ENCODE measurements at places on chromosomes 4 and X.

GRCh38 chr4:171639540-171639939, 173.7 kb upstream of the GALNTL6 start:
- DNase-seq = no peak

DNA sequence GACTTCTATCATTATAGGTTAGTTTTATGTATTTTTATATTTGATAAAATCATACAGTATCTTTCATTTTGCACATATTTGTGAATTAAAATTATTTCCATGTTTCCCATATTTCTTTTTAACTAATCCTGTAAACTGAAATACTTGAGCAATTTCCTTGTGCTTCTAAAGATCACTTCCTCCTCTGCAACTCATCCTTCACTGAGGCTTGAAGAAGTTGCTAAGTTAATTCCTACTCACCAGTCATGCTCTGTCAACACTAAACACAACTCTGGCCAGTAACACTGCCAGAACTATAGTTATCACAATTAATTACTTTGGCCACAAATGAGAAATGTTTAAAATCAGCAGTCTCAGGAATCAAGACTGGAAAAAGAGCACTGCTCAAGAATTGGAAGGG, 6.7 kb downstream of the SPATA4 start:
- no peak for DNase-seq

- DNase-seq = no peak
Observed at GRCh38 chrX:153457136-153457825, 11.4 kb upstream of the TREX2 start.

- DNase-seq = no peak
Observed at GRCh38 chrX:15781961-15782699, 8.2 kb upstream of the ZRSR2 start.

- DNase-seq = no peak
Observed at GRCh38 chrX:51456814-51457213, 39.6 kb downstream of the NUDT11 start.

DNA sequence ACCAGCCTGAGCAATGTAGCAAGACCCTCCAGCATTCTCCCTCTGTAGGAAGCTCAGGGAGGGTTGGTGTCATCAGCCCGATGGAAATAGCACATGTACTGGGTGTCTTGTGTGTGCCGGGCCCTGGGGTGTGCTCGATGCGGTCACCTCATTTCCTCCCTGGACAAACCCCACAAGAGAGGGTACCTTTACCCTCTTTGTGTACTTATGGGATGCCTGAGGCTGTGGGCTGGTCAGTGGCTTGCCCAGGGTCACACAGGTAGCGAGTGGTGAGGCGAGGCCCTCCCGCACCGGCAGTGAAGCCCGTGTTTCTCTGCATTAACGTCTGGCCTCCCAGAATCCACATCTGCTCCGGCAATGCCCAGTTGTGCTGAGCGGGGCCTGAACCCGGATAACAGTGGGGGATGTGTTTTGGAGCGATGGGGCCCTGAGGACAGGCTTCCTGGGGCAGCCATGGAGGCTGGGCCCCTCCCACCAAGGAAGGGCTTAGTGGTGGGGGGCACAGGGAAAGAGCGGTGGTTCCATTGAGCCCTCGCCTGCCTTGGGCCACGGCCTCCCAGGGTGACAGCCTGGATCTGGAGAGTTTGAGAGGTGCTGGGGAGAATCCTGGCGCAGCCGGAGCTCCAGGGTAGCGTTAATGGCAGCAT, 8.1 kb downstream of the PSAPL1 start:
- DNase-seq = peak; percentile 4

- no peak for DNase-seq
Observed at GRCh38 chrX:123846577-123847038, 13.2 kb upstream of the XIAP start.

DNA sequence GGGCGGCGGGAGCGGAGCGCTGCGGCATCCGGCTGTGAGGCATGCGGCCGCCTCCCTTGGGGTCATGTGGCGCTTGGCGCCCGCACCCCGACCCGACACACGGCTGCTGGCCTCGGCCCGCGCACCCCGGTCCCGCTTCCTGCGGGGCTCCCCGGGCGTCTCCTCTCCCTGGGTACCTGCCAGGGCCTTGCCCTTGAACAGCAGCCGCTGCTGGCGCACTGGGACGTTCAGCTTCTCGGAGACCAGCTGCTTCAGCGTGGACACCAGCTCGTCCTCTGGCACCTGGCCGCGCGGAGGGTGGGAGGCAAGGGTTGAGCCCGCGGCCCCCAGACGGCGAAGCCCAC, 391 bp downstream of the UBL4A start:
- peak; percentile 25 for DNase-seq

DNA sequence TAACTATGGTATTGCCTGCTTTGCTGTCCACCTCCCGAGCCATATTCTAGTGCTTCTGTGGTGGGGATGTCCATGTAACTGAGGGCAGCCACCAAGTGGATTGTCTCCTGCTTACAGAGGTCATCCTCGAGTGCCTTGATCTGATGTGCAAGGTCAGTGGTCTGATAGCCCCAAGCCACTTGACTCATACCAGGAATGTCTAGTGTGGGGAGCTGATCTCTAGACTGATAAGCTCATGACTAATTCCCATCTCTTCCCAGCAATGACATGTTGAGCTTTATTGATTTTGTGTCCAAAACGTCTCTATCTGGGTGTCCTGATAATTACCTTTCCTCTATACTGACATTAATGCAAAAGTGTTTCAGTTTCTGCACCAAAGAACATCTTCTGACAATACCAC, 168.4 kb upstream of the WDR1 start:
- DNase-seq = no peak

DNA sequence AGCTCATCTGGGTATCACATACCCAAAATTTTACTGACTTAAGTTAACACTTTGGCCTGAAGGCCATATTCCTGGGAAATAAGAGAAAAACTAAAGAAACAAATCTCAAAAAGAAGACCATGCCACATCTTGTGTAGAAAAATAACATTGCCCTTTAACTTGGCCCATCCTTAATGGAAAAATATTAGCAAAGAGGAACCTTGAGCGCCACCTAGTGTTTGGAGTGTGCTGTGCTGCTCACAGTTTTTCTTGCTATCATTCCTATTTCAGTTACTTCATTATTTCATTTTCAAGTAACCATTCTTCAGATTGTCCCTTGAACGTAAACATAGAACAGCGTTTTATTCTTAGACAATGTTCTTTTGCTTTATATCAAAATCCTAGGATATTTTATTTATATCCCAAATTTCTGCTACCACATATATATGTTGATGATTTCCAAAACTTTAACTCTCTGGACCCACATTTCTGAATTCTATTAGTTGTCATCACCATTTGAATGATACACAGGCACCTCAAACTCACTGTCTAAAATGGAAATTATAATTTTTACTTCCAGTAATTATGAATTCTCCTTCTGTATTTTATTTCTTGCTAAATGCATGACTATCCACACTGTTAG, 999.0 kb upstream of the ADGRL3 start:
- peak; percentile 13 for DNase-seq

GRCh38 chr4:86357608-86358007, 2.2 kb downstream of the MAPK10 start:
- no peak for DNase-seq

- DNase-seq = no peak
Observed at GRCh38 chrX:151985955-151986354, 11.5 kb upstream of the GABRE start.

DNA sequence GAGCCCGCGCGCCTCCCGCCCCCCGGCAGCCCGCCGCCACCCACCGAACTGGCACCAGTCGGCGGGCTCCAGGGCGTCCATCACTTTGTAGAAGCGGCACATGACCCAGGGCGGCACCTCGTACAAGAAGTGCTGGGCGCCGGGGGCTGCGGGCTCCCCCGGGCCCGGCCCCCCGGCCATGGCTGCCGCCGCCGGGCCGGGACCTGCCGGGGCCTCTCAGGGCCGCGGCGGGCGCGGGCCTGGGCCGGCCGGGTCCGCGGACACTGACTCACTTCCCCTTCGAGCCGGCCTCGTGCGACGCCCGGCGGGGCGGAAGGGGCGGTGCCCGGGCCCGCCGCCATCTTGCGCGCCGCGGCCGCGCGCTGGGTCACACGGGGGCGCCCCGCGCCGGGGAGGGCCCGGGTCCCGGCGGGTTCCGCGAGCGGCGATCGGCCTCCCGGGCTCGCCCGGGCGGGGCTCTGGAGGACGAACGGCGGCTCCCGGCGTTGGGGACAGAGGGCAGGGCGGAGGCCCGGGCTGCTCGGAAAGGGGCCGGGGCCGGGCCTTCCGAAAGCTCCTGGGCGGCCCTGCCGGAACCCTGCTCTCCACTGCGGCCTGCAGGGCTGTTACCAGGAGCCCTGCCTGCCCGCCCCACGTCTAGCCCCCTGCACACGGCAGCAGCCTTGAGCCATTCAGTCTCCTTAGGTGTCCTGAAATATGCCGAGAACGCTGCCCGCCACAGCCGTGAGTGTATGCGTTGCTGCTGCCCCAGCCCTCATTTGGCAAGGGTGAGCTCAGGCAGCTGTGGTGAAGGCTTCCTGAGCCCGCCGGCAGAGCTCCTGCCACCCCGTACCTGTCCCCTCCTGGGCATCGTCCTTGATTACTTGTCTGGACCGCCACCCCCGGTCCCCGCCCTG, at the start of gene IRAK1:
IRAK1 (minus strand) TSS at position 270 of the 896 bp plus-strand sequence; CDS start at position 180, 90 bp downstream.
- DNase-seq = peak; percentile 60

DNA sequence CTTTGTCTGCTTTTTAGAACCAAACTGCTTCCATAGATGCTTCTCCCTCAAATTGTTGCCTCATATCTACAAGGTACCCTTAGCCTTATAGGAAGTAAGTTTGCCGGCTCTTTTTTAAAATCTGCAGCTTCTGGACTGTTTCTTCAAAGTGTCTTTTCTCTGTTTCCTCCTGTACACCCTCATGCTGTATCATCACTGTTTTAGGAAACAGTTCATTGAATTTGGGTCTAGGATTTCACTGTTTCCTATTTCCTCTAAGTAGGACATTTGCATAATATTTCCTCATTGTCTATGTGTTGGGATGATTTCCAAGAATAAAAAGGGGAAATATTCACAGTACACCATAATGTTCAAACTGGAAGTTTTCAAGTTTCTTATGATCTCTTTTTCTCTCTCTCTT, 43.0 kb downstream of the BANK1 start:
- no peak for DNase-seq

DNA sequence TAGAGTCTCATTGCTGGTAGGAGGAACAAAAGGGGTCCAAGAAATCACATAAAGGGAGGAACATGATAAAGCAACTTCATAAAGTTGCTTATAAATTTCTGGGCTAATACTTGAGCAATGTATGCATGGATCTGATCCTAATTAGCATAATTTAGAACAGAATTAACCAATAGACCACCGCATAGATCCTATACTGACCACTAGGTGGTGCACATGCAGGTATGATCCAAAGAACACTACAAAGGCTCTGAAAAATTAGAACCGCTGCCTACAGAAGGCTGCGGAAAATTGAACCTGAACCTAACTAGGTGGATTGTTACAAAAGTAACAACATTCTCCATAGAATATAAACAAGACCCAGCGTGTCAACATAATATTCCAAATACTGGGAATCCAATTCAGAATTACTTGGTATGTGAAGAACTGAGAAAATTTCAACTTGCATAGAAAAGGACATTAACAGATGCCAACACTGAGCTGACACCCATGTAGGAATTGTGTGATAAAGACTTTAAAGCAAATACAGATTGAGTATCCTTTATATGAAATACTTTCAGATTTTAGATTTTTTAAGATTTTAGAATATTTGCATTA, 23.3 kb downstream of the BRCC3 start:
- peak; percentile 17 for DNase-seq

- DNase-seq = no peak
Observed at GRCh38 chrX:68163441-68163840, 269.9 kb downstream of the OPHN1 start.

DNA sequence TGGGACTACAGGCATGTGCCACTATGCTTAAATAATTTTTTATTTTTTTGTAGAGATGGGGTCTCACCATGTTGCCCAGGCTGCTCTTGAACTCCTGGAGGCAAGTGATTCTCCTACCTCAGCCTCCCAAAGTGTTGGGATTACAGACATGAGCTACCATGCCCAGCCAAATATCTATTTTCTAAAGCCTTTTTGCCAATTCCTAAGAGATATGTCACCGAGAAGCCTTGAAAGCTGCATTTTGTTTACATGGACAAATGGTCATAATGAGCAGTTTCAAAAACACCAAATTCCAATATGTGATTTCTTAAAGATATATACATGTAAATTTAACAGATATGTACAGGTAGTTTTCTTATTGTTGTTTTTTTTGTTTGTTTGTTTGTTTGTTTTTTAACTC, 33.0 kb upstream of the PGRMC2 start:
- DNase-seq = no peak

DNA sequence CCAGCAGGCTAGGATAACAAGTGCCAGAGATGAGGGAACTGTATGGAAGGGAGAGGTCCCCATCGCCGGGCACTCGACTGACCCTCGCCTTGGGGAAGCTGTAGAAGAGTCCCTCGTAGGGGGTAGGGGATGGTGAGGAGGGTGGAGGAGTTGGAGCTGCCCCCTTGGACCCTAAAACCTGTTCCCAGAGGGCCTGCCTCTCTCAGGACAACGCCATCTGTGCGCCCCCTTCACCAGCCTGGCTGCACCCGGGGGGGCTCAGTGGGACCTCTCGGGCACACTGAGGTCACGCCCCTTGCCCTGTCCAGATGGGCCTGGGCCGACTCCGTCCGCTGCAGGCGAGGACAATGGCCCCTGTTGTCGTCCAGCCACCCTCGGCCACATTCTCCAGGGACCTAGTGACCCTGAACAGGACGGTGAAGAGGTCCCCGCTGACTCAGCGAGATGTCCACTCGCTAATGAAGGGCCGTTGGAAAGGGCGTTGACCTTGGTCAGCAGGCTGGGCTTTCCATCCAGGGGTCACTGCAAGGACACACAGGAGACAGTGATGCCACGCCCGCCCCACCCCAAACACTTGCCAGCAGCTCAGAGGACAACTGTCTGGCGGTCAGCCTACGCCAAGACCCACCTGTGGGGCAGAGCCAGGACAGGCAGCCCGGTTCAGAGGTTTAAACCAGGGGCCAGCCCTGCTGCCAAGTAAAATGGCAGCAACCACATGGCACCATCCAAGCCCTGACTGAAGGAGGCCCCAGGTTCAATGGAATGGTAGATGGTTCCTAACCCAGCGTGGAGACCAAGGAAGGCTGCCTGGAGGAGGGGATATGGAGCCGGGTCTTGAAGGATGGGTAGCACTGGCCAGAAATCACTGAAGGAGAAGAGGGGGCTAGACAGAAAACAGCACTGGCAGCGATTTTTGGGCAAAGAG, 51.2 kb downstream of the HMX1 start:
- DNase-seq = no peak

DNA sequence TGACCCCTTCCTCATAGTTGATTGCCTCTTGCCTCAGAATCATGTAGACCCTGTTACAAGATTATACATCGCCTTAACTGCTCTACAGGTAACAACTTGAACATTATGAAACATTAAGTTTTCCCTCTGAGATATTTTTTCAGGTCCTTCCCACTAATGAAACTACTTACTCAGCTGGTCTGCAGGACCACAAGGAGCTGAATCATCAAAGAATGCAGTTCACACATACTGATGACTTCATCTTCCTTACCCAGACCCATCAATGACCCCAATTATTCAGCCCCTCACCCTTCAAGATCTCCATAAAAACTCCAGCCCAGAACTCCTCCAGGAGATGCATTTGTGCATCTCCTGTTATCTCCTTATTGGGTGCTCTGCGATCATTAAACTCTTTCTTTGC, 720.9 kb downstream of the RAPGEF2 start:
- DNase-seq = no peak

All from activated naive CD4-positive, alpha-beta T cell treated with anti-CD3 and anti-CD28 coated beads, Interleukin-2, amount 50 U/mL, for 16 hours (primary cell).